ENCODE measurements at places on chromosomes 3 and 15.
A peak's percentile ranks its signal among the peaks of the same experiment; 100 is the strongest.

GRCh38 chr3:126416943-126417342 lies 22.2 kb downstream of the CFAP100 start:
- no peak for DNase-seq

DNA sequence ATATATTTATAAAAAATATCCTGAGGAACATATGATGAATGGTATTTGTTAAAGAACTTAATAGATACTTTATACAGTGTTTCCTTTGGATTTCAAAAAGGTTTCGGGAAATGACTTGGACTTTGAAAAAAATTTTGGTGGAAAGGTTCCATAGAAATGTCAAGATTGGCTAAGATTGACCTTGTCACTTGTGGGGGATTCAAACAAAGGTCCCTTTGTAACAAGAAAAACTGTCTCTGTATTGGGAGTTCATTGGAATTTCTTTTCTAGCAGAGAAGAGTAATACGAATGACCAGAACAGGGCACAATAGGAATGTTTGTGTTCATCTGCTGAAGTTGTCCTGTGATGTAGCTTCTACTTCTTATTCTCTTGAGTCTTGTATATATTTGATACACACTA lies 43.2 kb downstream of the ARHGEF26 start:
- DNase-seq, result no peak

DNA sequence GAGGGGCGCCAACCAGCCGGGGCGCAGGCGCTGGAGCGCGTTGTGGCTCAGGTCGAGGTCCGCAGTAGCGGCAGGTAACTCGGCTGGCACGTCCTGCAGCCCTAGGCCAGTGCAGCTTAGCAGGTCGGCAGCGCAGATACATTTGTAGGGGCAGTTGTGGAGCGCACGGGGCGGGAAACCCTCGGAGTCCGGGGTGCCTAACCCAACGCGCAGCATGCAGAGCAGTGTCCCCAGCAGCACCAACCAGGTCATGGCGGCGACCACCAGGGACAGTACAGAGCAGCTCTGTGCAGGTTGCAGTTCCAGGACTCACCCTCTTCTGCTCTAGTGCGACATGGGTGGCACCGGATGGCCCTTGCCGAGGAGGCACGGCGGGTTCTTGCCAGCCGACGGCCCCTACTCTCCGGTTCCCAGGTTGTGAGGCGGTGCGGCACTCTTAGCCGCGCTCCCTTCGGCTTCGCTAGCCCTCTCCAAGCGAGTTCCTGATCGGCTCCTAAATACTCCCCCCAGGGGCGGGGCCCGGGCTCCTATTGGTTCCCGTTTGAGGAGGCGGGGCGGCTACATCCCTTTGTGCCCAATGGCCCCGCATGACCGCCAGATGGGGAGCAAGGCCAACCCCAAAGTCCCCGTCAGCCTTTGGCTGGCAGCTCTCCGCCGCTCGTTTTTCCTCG lies at the start of gene AMIGO3:
Gene AMIGO3 (minus strand): TSS at position 471 of the 671 bp plus-strand sequence. CDS start 219 bp downstream, at position 252.
- peak; percentile 89 for DNase-seq

DNA sequence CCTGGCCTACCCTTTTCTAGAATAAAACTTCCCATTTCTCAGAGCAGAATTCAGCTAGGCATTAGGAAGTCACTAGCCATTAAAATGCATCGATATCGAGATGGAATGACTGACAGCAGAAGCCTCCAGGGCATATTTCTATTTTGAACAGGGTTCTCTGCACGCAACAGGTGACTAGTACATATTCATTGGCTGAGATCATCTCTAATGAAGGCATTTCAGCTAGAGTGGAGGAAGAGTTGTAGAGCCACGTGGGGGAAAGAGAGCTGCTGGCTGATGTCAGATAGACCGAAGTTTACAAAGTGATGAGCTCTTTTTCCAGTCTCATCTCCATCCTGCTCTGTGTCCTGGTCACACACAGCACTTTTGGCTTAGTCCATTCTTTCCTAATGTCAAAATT lies 7.5 kb downstream of the TMEM40 start:
- no peak for DNase-seq

DNA sequence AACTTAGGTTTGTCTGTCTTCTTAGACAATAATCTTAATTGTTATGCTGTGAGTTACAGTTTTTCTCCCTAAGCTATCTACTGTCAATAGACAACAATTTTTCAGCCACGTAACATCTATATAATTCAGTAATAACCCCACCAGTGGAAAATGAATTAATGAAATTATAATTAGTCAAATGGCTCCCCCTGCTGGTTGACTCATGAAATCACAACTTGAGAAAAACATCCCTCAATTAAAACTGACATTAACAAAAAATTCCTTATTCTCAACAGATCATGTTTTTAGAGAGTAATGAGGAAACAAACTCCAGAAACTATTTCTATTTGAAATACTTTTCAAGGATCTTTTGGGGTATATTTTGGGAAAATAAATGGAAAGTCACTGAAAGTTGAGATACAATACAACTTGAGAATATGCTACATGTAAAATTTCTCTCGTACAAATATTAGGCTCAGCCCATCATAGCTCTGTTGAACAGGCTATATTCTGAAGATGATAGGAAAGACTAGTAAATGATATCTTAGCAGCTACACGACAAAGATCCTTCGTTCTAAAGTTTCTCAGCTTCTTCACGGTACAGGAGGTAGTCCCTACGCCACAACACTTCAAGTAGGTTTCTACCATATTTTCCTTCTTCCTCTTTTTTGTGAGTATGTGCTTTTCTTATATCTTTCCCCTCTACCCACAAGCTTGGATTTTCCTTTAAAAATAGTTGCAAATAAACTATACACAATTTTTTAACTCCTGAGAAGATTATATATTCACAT lies 20.7 kb downstream of the PPP1R2 start:
- DNase-seq, result peak; percentile 68

- DNase-seq, result no peak
Observed at GRCh38 chr15:91954292-91954691, 100.8 kb downstream of the SLCO3A1 start.

DNA sequence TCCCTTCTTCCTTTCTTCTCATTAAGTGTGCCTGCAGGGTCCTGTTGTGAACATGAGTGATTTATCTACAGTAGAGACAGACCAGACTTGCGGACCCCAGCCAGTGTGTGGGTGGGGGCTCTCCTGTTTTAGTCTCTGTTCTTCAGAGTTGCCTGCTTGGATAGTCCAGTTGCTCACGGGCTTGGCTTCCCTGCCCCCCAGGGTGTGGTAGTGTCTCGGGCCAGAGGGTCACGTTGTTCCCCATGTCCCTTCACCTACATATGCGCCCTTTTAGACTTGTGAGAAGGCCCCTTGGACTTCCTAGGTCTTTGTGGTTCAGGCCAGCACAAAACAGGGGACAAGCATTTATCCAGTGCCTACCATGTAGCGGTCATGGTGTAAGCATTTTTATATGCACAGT lies 85.8 kb downstream of the AAGAB start:
- DNase-seq, result no peak

GRCh38 chr3:161567577-161568361 lies 71.2 kb downstream of the OTOL1 start:
- DNase-seq, result peak; percentile 45

DNA sequence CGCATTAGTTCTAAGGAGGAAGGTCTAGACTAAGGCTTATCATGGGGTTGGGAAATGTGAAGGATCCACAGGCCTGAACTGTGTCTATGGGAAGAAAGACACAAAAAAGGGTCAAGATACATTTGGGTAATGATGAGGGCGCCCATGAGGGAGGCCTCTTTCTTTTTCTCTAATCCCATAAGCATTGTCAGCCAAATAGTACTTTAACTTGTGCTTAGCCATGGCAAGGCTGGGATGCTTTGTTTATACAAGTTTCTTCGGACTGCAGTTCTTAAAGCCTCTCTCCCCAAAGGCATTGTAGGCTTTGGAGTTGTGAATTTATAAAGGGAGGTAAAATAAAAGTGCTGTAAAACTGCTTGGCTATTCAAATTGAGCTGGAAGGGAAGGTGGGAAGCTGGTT lies 23.4 kb downstream of the ARMC8 start:
- no peak for DNase-seq

DNA sequence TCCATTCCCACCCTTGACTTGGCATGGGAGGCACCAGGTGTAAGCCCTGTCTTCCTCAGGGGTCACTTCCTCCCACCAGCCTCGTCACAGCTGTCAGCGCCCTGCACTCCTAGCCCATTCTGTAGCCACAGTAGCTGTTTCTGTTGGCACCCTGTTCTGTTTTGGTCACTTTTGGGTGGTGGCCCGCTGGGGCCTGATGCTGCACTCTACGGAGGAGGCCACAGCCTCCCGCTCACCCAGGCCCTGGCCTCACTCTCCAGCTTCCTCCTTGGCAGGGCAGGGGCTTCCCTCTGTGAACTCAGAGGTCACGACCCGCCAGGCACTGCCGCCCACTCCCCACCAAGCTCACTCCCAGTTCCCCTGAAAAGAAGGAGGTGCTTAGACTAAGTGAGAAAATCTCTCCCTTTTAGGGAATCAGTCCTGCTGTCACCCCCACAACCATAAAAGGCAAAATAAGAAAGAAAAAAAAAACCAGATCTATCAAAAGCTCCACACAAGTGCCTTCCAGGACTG lies 68.4 kb downstream of the MGLL start:
- DNase-seq, result no peak

DNA sequence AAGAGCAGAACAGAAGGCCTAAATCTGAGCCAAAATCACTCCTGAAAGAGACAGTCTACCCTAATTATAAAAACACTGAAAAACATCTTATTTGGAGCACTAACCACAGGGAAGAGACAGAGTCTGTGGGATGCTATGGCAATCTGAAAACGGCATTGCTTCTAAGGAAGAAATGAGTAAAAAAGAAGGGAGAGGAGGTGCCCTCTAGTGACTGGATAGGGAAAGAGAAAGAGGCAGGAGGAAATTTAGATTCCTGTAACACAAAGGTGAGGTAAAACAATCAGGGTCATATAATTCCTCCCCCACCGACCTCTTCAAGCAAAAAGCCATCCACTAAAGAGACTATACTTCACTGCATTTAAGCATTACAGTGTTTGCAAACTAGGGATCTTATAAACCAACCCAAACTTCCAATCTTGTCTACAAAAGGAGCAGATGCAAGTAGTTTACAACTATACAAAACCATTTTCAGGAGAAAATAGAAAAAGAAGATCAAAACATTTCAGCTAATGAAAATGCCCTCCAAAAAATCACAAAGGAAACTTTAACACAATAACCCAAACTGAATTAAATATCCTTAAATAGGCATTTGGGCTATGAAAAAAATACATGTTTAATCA lies 32.6 kb downstream of the HACD2 start:
- DNase-seq, result peak; percentile 30

DNA sequence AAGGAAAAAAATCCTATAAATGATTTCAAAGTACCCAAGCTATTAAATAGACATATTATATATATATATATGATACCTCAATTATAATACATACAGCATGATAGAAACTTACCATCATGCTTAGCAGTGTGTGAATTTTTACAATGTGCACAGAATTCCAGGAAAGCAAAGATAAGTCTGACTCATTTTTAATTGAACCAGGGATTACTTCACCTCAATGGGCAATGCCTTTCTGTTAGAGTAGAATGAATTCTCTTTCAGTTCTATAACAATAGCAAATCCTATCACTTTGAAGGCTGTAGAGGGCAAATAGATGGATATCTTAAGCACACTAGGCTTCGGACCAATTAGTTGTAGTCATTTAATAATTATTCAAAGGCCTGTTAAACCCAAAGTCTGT lies 54.8 kb upstream of the P3H2 start:
- peak; percentile 51 for DNase-seq

DNA sequence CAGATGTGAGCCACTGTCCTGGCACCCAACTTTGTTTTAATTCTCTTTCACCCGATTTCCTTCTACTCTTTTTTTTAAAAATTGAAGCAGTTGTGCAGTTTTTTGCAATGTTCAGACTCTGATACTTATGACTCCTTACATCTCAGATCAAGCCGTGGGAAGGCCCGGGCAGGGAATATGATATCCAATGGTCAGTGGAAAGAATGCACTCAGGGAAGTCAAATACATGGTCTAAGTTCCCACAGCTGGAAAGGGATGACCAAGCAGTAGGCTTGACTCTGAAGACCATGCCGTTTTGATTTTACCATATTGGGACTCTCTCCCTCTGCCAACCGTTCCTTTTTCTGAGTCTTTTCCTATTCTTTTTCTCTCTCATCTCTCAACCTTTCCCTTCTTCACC lies 157.2 kb downstream of the RPLP1 start:
- no peak for DNase-seq

DNA sequence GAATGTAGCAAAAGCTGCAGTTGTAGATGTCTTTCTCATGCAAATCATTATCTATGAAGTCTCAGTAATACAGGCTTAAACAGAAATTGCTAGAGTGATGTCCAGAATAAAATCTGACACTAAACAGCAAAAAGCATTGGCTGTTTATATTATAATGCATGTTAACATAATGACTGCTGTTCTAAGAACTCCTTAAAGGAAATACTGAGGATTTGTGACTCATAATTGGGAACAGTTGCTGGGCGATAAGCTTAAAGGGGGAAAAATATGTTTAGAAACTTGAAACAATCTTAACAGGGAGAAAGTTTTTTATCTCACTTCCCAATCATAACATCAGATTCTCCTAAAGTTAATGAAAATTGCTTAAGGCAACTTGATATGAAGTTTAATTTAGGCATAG lies 17.5 kb downstream of the TIPARP start:
- DNase-seq, result peak; percentile 83

GRCh38 chr3:31620656-31621055 lies 87.9 kb downstream of the STT3B start:
- DNase-seq, result no peak

- DNase-seq, result peak; percentile 5
Observed at GRCh38 chr3:58792921-58793451, 126.4 kb upstream of the FAM3D start.

DNA sequence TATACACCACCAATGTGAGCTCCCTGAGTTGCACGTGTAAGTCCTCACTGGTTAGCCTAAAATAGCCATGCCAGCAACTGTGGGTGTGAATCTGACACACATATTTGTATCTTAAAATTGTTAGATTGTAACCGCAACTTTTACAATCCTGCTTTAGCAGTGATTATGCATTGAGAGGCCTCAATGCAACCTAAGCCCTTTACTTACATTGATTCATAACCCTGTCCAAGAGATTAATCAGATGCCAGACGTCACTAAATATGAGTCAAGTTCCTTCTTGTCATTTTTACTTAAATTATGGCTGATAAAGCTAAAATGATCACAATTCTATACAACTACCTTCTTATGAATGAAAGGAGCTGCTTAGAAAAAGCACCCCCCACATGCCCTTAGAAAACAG lies 46.9 kb downstream of the IL17RD start:
- peak; percentile 66 for DNase-seq

DNA sequence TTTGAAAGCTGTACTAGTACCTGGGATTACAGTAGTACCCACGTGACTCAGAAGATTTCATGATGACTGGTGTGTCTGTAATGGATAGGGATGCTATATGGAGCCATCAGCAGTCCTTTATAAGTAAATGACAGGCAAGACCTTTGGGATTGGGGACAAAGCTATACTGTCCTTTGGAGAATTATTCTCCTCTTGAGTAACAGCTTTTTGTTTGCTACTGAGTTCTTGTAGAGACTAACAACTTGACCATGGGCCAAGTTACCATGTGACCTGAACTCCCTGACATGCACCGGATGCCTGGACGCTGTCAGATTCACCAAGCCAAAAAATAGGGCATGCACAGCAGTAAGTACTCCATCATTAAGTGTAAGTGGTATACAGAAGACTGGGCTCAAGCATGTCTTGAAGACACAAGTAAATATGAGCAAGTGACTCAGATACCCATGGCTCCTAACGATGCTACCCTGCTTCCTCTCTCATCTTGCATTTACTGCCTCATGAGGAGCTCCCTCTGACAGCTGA lies 12.9 kb downstream of the SEC11A start:
- peak; percentile 74 for DNase-seq

GRCh38 chr15:26572602-26573350 lies 200.1 kb downstream of the GABRB3 start:
- DNase-seq, result no peak

Data from fibroblast of the aortic adventitia (primary cell).